ENCODE measurements at places on chromosomes 2 and 18.
A peak's percentile ranks its signal among the peaks of the same experiment; 100 is the strongest.

GRCh38 chr2:133843091-133843490, 274.8 kb upstream of the NCKAP5 start:
- peak; percentile 43 for DNase-seq

GRCh38 chr2:210655229-210655975, 99.0 kb downstream of the CPS1 start:
- DNase-seq = no peak

- DNase-seq = no peak
Observed at GRCh38 chr2:212832211-212833195, 293.9 kb upstream of the ERBB4 start.

- no peak for DNase-seq
Observed at GRCh38 chr2:231362555-231363184, 32.8 kb upstream of the B3GNT7 start.

DNA sequence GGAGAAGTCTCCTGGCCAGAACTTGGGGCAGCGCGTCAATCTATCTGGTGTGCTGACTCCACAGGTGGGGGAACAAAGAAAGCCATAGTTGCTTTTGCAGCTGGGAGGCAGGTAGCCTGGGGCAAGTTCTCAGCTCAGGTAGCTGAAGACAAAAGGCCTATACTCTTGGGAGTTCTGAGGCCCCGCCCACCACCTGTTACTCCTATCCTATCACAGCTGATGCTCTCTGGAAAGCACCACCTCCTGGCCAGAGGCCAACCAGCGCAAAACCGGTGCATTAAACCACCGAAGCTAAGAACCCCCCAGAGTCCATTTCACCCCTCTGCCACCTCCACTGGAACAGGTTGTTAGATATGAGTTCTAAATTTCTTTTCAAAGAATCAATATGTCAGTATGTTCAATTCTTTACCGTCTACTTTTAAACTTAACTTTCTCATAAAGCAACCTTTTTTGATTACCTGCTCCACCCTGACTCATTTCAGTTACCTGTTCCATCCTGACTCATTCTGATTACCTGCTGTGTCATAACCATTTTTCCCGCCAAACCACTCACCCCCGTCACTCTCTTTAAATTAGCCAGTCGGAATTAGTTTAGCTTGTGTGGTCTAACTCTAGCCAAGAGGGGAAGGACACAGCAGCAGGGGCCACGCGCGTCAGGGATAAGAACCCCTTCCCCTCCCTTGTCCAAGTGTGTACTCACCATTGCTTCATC, 43.4 kb downstream of the UPP2 start:
- DNase-seq = no peak

DNA sequence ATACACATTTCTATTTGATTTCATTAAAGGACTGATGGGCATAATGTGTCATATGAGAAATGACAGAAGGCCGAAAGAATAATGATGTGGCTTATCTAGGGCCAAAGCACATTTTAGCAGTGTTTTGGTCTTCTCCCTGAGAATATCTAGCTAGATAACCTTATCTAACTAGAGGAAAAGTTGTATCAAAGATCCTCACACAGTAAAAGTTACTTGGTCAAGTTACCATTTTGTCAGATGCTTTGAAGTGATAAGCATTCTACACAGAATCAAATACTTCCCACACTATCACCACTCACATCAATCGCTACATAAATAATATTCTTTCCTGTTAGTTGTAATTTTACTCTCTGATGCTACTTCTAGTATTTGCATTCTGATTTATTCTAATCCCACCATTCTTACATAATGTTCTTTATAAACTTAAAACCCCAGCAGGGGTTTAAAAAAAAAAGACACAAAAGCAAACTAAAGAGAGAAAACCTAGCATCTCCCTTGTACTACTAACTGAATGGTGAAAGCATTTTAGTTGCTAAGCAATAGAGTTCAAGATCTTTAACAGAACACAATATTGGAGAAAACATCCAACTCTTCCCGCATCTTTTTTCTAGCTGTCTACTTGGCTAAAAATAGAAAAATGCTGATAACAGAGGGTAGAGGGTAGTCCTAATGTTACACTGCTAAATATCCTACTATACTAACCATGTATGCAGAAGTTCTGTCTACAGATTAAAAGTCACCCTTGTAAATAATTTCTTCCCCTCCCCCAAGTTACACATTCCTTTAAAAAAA, 8.0 kb downstream of the XPO1 start:
- DNase-seq = no peak

DNA sequence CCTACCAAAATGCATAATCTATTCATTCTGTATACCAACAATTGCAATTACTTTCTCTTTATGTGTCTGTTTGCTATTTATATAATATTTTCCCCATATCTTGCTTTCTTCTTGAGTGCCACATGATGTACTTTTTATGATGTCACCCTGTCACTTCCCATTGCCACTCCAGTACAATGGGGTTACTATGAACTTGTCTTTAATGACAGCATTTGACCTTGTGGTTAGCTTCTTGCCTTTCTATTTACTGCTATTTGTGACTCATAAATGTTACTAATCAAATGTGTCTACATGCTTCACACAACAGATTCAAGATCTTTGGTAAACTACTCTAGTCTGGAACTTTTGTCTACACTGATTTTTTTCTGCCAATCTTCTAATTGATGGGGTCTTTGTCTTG, 486.3 kb downstream of the NR4A2 start:
- no peak for DNase-seq

DNA sequence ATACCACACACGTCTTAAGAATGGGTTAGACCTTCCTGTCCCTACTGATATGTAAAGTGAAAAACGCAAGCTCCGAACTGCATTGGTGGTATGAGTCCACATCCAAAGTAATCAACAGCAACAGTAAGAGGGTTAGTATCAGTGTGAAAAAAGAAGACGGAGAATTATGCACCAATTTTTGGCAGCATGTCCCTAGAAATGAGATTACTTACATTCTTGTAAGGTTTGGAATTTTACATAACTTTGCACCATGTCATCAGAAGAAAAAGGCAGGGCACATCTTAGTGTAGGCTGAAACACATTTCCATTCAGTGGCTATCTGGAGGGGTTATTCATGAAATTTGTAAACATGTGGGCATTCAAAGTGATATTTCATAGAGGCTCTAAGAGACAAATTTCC, 88.2 kb downstream of the LONRF2 start:
- peak; percentile 54 for DNase-seq

DNA sequence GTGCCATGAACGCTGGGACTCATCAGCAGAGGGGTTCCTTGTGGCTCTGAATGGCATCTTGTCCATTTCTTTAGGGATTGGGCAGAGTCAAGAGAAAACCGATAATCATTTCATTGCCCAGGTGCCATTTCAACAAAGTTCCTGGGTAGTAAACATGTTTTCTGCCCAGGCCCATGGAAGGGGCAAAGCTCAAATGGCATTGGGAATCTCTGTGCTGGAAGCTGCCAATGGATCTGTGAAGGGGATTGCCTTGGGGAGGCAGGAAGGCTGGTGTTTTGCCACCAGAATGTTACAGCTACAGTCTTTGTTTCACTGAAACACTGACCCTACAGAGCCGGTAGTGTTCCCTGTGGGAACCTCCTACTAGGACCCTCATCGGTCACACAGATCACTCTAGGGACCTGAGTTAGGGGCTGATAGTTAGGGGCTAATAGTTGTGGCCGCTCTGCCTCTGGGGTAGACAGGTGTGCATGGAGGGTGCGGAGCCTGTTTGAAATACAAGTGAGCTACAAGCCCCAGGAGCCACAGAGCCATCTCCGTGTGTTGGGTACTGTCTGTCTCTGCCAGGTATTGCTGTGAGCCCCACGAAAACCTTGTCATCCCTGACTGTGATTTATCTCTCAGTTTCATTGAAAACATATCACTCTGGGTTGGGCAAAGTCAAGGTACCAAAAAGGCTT, 224.4 kb upstream of the COPS8 start:
- DNase-seq = no peak

DNA sequence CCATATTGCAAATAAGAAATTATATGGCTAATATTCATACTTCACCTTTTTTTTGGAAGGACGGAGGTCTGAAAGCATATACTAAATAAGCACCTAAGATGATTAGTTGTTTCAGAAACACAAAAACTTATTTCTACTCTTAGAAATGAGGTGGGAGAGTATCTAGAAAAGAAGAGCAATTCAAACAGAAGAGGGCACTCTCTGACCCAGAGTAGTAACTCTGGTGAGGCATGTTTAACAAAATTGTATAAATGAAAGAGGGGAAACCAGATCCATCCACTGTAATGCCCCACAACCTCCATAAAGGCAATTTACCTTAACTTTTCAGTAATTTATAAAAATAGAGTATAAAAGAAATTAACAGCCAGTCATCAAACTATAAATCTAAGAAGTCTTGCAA, 669.6 kb upstream of the VRK2 start:
- DNase-seq = peak; percentile 1

DNA sequence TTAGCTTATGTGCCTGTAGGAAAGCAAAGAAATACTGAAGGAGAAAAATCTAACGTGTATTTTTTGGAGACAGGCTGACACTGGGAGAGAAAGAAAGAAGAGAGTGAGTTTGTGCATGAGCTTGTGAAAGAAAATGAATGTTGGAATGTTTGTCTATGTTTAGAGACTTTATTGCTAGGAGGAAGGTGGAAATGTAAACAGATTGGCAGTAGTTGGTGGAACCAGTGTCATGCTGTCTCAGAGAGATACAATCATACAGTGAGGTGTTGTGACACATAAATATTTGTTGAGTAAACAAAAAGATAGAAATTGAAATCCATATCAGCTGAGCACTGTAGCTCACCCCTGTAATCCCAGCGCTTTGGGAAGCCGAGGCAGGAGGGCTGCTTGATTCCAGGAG, 222.2 kb upstream of the MEIS1 start:
- no peak for DNase-seq

DNA sequence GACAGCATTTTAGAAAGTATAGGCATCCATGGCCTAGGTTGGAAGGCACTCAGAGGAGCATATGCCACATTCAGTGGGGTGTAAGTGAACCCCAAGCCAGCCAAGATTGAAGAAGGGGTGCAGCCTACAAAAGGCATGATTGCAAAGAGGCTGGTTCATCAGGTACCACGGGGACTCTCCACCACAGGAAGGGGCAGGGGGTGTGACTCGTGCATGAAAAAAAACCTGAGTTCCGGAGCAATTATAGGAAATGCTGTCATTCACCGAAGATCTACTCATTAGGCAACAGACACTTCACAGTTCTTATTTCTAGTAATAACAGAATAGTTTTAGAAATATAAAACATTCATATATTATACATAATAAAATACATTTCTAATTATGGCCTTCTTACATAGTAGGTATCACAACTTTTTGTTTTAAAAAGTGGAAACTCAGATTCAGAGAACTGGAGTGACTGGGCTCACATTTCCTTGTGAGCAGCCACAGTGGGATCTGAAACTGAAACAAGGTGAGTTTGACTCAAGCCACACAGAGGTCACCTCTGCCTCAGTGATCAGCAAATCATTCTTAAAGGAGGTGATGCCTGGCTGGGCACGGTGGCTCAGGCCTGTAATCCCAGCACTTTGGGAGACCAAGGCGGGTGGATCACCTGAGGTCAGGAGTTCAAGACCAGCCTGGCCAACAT, 188.4 kb upstream of the GYPC start:
- DNase-seq = no peak

- DNase-seq = no peak
Observed at GRCh38 chr2:69465513-69466456, 28.6 kb upstream of the NFU1 start.

GRCh38 chr2:118856978-118857676, 9.7 kb upstream of the EN1 start:
- DNase-seq = no peak

- no peak for DNase-seq
Observed at GRCh38 chr18:70151614-70152013, 53.9 kb downstream of the RTTN start.

GRCh38 chr2:224691563-224691962, 24.6 kb downstream of the CCDC195 start:
- DNase-seq = no peak

- peak; percentile 68 for DNase-seq
Observed at GRCh38 chr2:237345891-237346640, 67.9 kb downstream of the COL6A3 start.

GRCh38 chr2:141517180-141517851, 613.5 kb downstream of the LRP1B start:
- no peak for DNase-seq

DNA sequence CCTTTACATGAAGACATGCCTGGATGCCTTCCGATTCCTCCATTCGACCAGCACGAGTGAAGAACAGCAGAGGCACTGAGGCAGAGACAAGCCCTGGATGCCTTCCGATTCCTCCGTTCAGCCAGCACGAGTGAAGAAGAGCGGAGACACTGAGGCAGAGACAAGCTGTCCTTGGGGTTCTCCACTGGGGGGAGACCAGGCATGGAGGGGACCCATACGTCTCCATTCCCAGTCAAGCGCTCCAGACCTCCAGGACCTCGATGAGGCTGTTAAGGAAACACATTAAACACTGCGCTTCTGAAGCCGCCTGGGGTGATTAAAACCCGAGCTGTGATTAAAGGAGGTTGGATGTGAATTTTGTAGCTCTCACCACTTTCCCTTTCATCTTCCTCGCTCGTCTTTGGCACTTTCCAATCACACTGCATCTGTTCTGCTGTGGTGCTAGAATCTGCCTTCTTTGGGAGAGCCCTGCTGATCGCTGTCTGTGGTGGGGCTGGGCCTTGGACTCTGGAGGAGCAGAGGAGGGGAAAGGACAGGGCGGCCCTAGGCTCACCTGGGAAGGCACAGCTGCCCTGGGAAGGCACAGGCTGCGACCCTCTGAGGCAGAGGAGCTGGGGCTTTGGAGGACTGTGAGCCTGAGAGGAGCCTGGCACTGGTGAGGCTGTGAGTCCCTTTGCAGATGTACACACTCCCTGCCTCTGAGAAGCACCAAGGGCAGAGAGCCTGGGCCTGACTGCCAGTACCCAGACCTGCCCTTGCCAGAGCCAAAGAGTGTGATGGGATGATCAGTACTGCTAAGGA, 463.1 kb upstream of the HS6ST1 start:
- no peak for DNase-seq

GRCh38 chr18:62524440-62525200, 1.8 kb downstream of the ZCCHC2 start:
- peak; percentile 42 for DNase-seq

DNA sequence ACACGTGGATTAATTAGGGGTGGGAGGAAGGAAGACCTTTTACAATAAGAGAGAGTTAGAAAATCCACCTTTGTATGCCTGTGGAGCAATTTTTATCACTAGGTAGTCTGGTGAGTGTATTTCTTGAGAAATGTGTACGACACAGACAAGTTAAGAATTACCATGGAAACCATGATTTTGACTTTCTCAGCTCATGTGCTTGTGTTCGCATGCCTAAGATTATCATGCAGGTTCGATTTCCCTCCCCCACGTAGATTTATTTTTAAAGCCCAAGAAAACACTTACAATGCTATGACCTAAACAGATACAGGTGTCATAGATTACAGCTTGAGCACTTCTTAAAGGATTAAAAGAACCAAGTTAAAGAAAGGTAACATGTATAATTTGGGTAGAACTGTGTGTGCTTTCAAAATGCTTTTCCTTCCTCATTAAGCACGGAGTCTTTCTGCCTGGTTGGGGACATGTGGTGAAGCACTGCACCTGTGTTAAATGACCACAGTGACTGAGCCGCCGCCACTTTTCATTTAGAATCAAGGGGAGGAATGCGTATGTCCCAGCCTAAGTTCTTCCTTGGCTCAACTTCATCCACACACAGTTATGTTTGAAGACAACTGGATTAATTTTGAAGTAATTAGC, 16.6 kb downstream of the SERTAD2 start:
- no peak for DNase-seq
